ENCODE measurements at places on chromosomes 4 and X.

DNA sequence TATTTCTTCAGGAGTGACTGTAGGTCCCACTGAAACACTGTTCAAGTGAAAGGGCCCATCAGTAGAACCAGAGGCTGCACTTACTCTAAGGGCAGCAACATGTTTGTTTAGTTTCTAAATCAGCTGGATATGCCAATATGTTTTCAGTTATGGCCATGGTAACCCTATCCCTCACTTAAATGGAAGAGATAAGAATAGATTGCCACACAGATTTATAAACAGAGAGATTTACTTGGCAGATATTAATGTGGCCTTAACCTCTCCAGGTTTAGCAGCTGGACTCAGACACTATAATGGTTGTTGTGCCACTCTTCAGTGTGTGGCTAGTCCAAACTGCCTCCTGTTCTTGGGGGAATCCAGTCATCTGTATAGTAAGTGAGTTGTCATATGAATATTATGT lies 354.1 kb downstream of the TEX13C start:
- DNase-seq = no peak

DNA sequence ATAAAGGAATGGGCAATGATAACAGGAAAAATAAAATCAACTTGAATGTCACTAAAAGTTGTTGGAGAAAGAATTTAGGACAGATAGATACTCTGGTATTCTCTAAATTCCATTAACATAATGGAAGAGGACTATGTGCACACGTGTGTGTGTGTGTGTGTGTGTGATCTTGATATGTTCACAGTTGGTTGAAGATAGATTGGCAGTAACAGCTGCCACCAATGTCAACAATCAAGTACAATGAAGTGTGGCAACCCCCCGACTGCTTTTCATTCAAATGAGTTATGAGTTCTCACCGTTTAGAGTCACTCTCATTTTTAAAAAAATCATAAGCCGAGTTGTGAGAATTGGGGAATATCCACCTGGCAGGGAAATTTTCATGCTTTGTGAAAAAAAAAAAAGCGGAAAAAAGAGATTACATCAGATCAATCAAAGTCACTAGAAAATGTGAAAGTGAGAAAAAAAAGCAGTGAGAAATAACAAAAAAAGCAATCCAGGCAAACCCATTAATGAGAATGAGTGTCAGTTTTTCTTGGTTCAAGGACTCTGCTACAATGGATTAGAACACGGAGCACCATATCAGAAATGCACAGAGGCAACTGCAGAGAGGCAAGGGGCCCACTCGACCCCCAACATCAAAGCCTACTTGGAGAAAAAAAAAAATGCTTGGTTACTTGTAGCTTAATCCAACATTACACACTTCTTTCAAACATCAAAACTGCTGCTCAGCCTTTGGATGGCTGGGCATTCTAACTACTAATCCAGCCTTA lies 414.9 kb upstream of the PITX2 start:
- DNase-seq = no peak

DNA sequence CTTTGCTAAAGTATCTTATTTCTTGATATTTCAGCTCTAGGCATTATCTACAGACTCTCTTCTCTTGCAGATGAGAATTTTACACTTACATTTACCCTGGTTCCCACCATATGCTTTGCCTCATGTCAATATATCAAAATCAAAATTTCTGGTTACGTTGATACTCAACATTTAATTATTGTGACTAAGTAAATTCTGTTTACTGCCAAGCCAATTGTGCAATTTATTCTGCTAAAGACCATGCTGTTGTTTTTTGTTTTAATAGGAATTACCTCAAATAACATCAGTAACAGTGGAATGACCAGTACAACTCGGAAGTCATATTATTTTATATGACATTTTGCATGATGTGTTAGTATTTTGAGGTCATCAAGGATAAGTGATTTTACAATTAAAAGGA lies 125.5 kb downstream of the IL15 start:
- DNase-seq = no peak

DNA sequence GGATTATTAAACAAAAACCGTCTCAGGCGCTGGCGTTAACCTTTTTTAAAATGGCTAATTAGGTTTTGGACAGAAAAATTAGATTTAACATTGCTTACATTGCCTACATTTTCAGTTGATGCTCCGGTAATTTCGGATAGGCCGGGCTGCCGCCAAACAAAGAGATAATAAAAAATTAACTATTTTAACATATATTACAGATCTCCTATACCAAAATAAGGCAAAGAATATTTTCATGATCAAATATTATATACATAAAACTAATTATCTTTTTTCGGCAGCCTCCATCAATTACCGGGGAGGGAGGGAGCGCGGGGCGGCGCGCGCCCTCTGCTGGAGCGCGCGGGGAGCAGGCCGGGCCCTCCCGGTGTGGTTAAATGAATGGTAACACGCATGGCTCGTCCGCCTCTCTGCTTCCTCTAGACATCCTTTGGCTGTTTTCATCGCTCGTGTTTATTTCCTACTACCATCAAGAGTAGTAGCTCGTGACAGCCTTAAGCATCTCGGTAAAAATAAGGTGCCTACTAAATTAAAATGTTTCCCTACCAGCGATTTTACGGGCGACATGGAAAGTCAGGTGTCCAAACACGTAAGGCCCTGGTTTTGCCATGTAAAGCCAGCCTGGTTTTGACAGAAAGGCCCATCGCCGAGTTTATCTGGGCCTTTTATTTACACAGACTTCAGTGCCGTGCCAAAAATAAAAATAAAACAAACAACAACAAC lies 52.4 kb upstream of the TMEM33 start:
- DNase-seq = peak; percentile 42

DNA sequence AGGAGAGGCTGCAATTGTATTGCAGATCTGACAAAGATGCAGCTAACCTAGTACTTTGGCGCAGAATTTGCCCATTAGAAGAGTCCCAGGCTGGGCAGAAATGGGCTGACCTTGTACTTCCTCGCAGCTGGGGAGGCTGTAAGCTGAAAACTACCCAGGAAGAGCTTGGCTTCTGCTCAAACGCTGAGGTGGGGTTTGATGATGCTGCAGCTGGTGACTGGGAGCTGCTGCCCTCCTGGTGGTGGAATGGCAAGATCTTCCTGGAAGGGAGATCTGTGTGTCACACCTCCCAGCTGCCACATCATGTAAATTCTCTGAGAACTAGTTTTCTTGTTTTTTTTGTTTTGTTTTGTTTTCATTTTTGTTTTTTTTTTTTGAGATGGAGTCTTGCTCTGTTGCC lies 17.4 kb downstream of the CCNG2 start:
- DNase-seq = peak; percentile 6

Data from astrocyte of the spinal cord (primary cell).